Esophagus squamous epithelium (tissue), 5 donors: ENCODE measurements at places on chromosomes 13 and 19.

DNA sequence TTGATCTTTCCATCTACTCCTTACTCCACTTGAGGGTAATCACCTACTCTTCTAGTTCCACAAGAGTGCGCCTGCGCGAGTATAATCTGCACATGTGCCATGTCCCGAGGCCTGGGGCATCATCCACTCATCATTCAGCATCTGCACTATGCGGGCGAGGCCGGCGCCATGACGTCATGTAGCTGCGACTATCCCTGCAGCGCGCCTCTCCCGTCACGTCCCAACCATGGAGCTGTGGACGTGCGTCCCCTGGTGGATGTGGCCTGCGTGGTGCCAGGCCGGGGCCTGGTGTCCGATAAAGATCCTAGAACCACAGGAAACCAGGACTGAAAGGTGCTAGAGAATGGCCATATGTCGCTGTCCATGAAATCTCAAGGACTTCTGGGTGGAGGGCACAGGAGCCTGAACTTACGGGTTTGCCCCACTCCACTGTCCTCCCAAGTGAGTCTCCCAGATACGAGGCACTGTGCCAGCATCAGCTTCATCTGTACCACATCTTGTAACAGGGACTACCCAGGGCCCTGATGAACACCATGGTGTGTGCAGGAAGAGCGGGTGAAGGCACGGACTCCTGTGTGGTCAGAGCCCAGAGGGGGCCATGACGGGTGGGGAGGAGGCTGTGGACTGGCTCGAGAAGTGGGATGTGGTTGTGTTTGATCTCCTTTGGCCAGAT is 2.7 kb upstream of the KLK2 start:
- DNase-seq: no peak

GRCh38 chr13:40317980-40318327 is 348.5 kb downstream of the FOXO1 start:
- no peak for DNase-seq

DNA sequence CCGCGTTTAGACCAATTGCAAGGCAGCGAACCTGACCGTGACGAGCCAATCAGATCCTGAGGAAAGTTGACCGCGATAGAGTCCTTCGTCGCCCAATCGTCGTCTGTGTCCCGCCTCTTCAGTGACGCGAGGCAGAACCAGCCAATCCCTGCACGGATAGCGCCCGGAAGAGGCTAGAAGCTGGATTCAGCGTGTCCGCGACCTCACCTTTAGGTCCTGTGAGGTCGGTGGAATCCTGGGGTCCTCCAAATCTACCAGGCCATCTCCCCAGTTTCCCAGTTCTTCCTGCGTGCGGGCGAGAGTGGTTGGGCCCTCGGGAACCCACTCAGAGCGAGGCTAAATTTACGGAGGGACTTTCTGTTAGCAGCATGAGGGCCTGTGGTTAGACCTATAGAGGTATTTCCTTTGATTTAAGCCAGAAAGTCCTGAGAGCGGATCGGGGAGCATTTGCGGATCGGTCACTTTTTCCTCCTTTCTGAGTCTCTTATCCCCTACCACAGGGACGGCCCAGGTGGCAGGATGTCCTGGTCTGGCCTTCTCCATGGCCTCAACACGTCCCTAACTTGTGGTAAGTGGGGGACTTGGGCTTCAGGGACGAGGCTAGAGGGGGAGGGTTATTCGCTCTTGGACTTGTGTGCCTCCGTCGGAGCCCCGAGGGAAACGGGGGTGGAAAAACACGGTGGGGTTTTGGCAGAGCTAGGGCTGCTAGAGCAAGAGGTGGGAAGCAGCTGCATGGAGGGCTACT is at the start of gene MRPS12:
Gene MRPS12, plus strand, starts transcription at position 169 of the 745 bp plus-strand sequence. Its CDS starts 351 bp downstream, at position 520.
- DNase-seq: peak; percentile 91

GRCh38 chr19:49985871-49986270 is 24.9 kb upstream of the SIGLEC11 start:
- DNase-seq: no peak

- no peak for DNase-seq
These were observed 18.4 kb upstream of the TMEM255B start for GRCh38 chr13:113740661-113741060.

DNA sequence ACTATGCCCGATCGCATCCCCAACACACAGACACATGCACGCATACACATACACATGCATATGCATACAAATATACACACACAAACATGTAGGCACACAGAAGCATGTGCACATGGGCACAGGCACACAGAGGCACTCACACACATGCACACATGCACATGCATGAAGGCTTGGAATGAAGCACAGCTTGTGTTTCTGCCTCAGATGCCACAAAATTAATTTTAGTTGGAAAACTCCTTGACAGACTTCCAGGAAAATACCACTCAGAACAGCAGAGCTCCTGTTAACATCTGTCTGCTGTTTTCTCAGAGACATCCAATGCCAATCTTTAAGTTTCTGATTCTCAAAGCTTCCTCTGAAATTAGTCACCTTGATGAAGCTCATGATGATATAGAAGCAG is 532.7 kb downstream of the RFC3 start:
- no peak for DNase-seq

- no peak for DNase-seq
These were observed 195.7 kb upstream of the IPO5 start for GRCh38 chr13:97757807-97758206.

- DNase-seq: no peak
These were observed 10.1 kb upstream of the KL start for GRCh38 chr13:33006134-33006533.

GRCh38 chr13:103810026-103810425 is 743.8 kb upstream of the SLC10A2 start:
- no peak for DNase-seq

DNA sequence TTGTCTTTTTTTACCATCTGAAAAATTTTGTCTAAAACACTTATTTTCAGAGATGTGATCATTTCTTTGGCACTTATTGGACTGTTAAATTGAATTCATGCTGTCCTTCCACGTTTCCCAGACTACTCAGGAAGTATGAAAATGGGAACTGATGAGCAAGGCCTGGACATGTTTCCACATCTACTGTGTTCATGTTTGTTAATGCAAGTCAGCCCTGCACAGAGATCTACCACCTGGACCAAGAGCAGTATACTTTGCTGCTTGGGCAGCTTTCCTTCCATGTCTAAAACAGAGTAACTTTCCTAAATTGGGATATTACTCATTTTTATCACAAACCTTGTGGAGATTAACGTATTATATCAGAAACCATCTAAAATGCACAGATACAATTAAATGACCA is 687.4 kb downstream of the DIAPH3 start:
- DNase-seq: no peak

GRCh38 chr13:35474496-35475211 is 1.8 kb downstream of the MAB21L1 start:
- no peak for DNase-seq

- DNase-seq: no peak
These were observed 73.5 kb upstream of the C13orf46 start for GRCh38 chr13:114047358-114047881.

GRCh38 chr13:113901231-113901630 is 37.4 kb upstream of the GAS6 start:
- DNase-seq: no peak

- no peak for DNase-seq
These were observed 12.8 kb downstream of the SMAD9 start for GRCh38 chr13:36907266-36907665.
